ENCODE measurements at places on chromosomes 12 and 14. TPM values are rescaled to one million over a fixed set of nuclear protein-coding genes. Genes with fewer than 3 reads are reported as not detected.

DNA sequence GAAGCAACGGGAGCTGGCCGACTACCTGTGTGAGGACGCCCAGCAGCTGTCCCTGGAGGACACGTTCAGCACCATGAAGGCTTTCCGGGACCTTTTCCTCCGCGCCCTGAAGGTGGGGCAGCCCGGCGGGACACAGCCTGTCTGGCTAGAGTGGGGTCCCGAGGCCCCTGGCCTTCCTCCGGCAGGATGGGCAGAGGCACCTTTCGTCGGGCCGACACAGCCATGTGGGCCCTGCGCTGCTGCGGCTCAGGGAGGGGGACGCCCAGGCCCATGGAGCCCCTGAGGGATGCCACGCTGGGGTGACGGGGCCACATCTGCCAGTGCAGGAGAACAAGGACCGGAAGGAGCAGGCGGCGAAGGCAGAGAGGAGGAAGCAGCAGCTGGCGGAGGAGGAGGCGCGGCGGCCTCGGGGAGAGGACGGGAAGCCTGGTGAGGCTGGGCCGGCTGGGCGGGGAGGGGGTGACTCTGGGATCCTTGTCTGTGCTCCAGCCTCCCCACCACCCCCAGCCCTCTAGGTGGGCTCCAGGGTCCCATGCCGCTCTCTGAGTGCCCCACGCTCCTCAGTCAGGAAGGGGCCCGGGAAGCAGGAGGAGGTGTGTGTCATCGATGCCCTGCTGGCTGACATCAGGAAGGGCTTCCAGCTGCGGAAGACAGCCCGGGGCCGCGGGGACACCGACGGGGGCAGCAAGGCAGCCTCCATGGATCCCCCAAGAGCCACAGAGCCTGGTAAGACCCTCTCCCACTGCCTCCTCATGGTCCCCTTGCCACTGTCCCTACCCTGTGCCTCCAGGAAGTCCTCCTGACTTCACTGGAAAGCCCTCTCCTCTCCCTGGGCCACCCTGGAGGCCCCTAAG lies 10.9 kb upstream of the ADSS1 start:
- no peaks in the 10 kb centered on the region for H3K36me3 ChIP-seq
- no peak for DNase-seq
- H3K4me3 ChIP-seq: no peak overlapping the region
- no peaks in the 10 kb centered on the region for H3K27me3 ChIP-seq
- no peaks in the 10 kb centered on the region for H3K4me1 ChIP-seq
- no peak overlapping the region for H3K27ac ChIP-seq

GRCh38 chr14:39229222-39229543 lies 4.5 kb upstream of the MIA2 start:
- DNase-seq: no peak
- peak overlapping the region; percentile 50 for H3K27ac ChIP-seq

DNA sequence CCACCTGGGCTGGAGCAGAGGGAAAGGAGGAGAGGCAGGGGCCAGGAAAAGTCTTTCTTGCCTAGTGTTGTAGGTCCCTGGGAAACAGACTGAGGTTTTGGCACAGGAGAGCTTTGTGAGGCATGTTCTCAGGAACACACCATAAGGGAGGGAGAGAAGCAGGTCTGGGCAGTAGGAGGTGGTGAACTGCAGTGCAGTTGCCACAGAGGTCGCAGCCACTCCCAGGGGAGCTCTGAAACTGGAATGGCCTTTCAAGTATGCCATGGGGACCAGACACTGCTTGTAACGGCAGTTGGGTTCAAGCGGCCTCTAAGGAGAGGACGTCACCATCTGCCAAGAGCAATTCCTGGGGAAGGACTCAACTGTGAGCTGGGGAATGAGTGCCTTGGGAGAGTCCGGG lies 35.4 kb upstream of the NKX2-8 start:
- no peaks in the 10 kb centered on the region for H3K36me3 ChIP-seq
- H3K27me3 ChIP-seq: no peaks in the 10 kb centered on the region
- no peak overlapping the region for H3K4me3 ChIP-seq
- DNase-seq: no peak

DNA sequence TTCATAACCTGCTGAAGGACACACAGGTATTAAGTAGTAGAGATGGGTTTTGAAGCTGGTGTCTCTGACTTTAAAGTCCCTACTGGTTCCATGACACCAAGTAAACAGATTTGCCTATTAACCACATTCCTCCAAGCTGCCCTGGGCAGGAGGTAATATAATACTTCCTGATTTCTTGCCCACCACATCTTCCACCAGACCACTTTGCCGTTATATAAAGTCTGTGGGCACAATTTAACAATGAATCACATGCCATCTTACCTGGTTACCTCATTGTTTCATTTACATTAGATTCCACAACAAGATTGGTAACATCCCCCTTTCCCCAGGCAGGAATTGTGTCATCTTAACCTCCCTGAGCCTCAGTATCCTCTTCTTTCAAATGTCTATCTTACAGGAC lies 900 bp upstream of the LRRC23 start:
- H3K36me3 ChIP-seq: no peaks in the 10 kb centered on the region
- no peak overlapping the region for H3K4me3 ChIP-seq
- peaks cover 20% of the 10 kb centered on the region for H3K4me1 ChIP-seq
- H3K27me3 ChIP-seq: no peaks in the 10 kb centered on the region
- no peak overlapping the region for H3K27ac ChIP-seq

GRCh38 chr12:47799357-47799955 lies 20.2 kb downstream of the HDAC7 start:
- H3K4me3 ChIP-seq: no peak overlapping the region
- no peak overlapping the region for H3K27ac ChIP-seq

GRCh38 chr12:93702707-93703315 lies 25.6 kb downstream of the CRADD start:
- H3K4me1 ChIP-seq: peaks cover 75% of the 10 kb centered on the region
- no peak for DNase-seq
- no peaks in the 10 kb centered on the region for H3K27me3 ChIP-seq
- H3K27ac ChIP-seq: peak overlapping the region; percentile 93
- no peaks in the 10 kb centered on the region for H3K36me3 ChIP-seq

- no peak overlapping the region for H3K27ac ChIP-seq
- H3K36me3 ChIP-seq: no peaks in the 10 kb centered on the region
- no peaks in the 10 kb centered on the region for H3K4me1 ChIP-seq
- H3K4me3 ChIP-seq: no peak overlapping the region
These were observed 473.5 kb downstream of the PRKD1 start for GRCh38 chr14:29454026-29454693.

GRCh38 chr14:34081576-34082136 lies 130.8 kb upstream of the EGLN3 start:
- DNase-seq: peak; percentile 29
- H3K4me1 ChIP-seq: peaks cover 49% of the 10 kb centered on the region
- H3K4me3 ChIP-seq: no peak overlapping the region
- no peaks in the 10 kb centered on the region for H3K36me3 ChIP-seq

DNA sequence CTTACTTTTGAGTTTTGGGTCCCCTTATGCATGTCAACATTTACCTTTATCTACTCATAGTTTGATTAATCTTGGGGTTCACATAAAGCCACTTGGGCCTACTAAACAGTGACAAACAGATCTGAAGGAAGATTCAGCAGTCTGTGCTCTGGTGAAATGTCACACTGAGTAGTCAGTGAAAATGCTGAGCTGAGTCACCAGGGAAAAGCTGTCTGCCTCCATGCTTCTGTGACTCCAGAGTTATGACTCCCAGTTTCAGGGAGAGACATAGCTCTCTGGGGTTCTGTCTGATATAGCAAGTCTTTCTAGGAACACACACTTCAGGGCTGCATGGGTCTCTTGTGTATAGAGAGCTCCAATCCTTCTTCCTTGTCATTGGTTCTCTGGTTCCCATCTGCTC lies 406.3 kb upstream of the FAR2 start:
- no peaks in the 10 kb centered on the region for H3K36me3 ChIP-seq
- DNase-seq: no peak
- no peaks in the 10 kb centered on the region for H3K27me3 ChIP-seq
- H3K4me3 ChIP-seq: no peak overlapping the region

- H3K36me3 ChIP-seq: no peaks in the 10 kb centered on the region
- no peak overlapping the region for H3K4me3 ChIP-seq
- no peak overlapping the region for H3K27ac ChIP-seq
- no peak for DNase-seq
- H3K4me1 ChIP-seq: peaks cover 3% of the 10 kb centered on the region
These were observed 68.6 kb upstream of the RESF1 start for GRCh38 chr12:31890295-31891285.

- no peak for DNase-seq
- no peaks in the 10 kb centered on the region for H3K36me3 ChIP-seq
- no peaks in the 10 kb centered on the region for H3K27me3 ChIP-seq
- H3K27ac ChIP-seq: no peak overlapping the region
- no peak overlapping the region for H3K4me3 ChIP-seq
- peaks cover 26% of the 10 kb centered on the region for H3K4me1 ChIP-seq
These were observed 534.2 kb upstream of the MIS18BP1 start for GRCh38 chr14:45787167-45787566.

GRCh38 chr12:109881752-109882151 lies 1.4 kb upstream of the GLTP start:
- H3K4me3 ChIP-seq: no peak overlapping the region
- no peaks in the 10 kb centered on the region for H3K27me3 ChIP-seq
- H3K36me3 ChIP-seq: no peaks in the 10 kb centered on the region
- H3K4me1 ChIP-seq: peaks cover 12% of the 10 kb centered on the region

- no peak for DNase-seq
- H3K27me3 ChIP-seq: peaks cover 6% of the 10 kb centered on the region
- no peak overlapping the region for H3K4me3 ChIP-seq
These were observed 4.2 kb upstream of the HRK start for GRCh38 chr12:116885491-116885890.

DNA sequence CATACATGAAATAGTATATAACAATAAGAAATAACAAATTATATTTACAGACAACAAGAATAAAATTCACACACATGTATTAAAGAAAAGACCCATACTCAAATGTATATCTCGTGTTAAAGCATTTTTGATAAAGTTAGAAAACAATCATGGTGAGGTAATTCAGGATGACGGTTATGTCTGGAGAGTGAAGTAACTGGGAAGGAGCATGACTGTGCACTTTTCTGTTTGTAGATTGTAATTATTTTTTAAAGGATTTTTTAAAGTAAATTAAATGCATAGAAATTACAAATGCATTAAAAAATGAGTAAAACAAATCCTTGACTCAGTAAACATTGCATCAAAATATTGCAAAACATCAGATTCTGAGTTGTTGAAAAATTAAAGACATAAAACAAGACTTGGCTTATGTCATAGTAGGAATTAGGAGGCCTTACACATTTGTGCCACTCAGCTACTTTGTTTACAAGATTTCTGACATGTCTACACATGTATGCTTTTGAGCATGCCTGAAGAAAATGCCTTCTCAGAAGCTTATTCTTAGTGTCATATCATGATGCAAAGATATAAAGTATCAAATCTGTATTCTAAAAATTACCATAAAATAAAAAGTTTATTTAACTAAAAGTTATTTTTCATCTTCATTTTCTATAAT lies 1325.1 kb downstream of the SLC16A7 start:
- no peaks in the 10 kb centered on the region for H3K36me3 ChIP-seq
- DNase-seq: no peak
- H3K4me3 ChIP-seq: no peak overlapping the region
- no peaks in the 10 kb centered on the region for H3K27me3 ChIP-seq
- no peak overlapping the region for H3K27ac ChIP-seq
- no peaks in the 10 kb centered on the region for H3K4me1 ChIP-seq

DNA sequence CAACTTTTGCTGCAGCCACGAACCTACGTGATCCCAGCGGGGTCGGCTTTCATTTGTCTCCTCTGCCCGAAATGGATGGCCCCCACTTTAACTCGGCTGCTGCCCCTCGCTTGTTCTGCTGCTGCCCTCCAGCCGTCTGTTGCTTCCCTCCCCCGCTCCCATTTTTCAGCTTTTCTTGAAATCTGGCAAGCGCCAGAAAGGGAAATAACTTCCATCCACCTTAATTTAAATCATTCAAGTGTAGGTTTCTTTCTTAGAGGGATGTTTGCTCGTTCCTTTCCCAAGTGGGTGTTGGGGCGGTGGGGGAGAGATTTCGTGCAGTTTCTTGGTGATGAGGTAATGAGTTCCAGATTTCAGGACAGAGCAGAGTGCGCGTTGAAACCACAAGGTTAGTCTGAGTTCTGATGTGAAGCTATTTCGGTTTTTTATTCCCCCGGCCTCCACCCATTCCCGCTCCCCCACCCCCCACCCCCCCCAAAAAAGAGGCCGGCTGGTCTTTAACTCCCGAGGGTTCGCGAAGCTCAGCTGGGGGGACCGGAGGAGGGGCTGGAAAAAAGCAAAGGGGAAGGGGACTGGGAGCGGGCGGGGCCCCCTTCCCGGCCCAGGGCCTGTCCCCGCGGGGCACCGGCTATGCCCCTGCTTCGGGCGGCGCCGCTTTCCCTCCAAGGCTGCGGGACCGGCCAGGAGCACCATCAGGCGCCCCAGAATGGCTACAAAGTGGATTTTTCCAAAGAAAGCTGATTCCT lies 2.2 kb upstream of the ZFP36L1 start:
- peak overlapping the region; percentile 86 for H3K4me3 ChIP-seq
- H3K27me3 ChIP-seq: no peaks in the 10 kb centered on the region
- DNase-seq: no peak

- no peak for DNase-seq
- no peak overlapping the region for H3K27ac ChIP-seq
- H3K36me3 ChIP-seq: no peaks in the 10 kb centered on the region
- no peak overlapping the region for H3K4me3 ChIP-seq
- H3K4me1 ChIP-seq: no peaks in the 10 kb centered on the region
These were observed 69.1 kb downstream of the VEZT start for GRCh38 chr12:95286713-95287112.

DNA sequence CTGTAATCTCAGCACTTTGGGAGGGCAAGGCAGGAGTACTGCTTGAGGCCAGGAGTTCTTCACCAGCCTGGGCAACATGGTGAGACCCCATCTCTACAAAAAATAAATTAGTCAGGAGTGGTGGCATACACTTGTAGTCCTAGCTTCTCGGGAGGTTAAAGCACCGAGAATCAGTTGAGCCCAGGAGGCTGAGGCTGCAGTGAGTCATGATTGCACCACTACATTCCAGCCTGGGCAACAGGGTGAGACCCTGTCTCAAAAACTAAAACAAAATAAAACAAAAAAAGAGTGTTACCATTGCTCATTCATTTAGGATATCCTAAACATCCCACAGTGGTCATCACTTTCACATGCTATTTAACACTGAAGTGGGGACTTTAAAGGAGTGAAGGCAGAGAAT lies 7.8 kb downstream of the NEK9 start:
- DNase-seq: no peak
- H3K27ac ChIP-seq: no peak overlapping the region
- H3K4me1 ChIP-seq: no peaks in the 10 kb centered on the region
- 0 out of 2 replicates have a peak, but pooled peaks cover 1% of the 10 kb centered on the region for H3K36me3 ChIP-seq
- H3K27me3 ChIP-seq: no peaks in the 10 kb centered on the region

- H3K36me3 ChIP-seq: no peaks in the 10 kb centered on the region
- no peaks in the 10 kb centered on the region for H3K27me3 ChIP-seq
- no peaks in the 10 kb centered on the region for H3K4me1 ChIP-seq
- no peak for DNase-seq
These were observed 44.2 kb downstream of the LGMN start for GRCh38 chr14:92704036-92704804.

The SLC10A1 gene
- total RNA-seq: 2.6 TPM

The CHURC1 gene
- total RNA-seq: 52.6 TPM

The ZFC3H1 gene
- total RNA-seq: 48.7 TPM

The TCL1B gene
- not detected for total RNA-seq

The CAPS2 gene
- total RNA-seq: not detected

The CIT gene
- total RNA-seq: 55.9 TPM

The AVPR1A gene
- not detected for total RNA-seq

The KRT6A gene
- total RNA-seq: not detected

The SLC25A21 gene
- total RNA-seq: 3.2 TPM
